Osteocyte (in vitro differentiated cells): ENCODE measurements at places on chromosomes 4 and X. TPM values are rescaled to one million over a fixed set of nuclear protein-coding genes. Genes with fewer than 3 reads are reported as not detected.

DNA sequence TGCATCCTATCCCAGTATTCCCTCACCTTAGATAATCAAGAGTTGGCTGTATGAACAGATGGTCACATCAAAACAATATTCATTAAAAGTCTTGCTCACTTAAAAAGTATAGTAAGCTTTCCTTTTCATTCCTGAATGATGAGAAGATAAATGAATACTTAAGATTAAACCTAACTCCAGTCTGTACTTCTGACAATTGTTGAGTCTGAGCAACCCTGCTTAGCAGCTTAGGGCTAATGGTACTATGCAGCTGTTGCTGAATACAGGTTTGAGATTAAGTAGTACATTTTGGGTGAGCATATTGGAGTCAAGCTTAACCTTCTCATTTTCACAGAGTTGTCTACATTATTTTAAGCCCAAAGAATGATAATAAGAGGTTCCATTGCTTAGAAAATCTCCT lies 121.7 kb upstream of the ETNPPL start:
- no peaks in the 10 kb centered on the region for H3K27me3 ChIP-seq
- peaks cover 41% of the 10 kb centered on the region for H3K4me1 ChIP-seq
- no peak for DNase-seq
- H3K36me3 ChIP-seq: no peaks in the 10 kb centered on the region
- H3K4me3 ChIP-seq: no peak overlapping the region

DNA sequence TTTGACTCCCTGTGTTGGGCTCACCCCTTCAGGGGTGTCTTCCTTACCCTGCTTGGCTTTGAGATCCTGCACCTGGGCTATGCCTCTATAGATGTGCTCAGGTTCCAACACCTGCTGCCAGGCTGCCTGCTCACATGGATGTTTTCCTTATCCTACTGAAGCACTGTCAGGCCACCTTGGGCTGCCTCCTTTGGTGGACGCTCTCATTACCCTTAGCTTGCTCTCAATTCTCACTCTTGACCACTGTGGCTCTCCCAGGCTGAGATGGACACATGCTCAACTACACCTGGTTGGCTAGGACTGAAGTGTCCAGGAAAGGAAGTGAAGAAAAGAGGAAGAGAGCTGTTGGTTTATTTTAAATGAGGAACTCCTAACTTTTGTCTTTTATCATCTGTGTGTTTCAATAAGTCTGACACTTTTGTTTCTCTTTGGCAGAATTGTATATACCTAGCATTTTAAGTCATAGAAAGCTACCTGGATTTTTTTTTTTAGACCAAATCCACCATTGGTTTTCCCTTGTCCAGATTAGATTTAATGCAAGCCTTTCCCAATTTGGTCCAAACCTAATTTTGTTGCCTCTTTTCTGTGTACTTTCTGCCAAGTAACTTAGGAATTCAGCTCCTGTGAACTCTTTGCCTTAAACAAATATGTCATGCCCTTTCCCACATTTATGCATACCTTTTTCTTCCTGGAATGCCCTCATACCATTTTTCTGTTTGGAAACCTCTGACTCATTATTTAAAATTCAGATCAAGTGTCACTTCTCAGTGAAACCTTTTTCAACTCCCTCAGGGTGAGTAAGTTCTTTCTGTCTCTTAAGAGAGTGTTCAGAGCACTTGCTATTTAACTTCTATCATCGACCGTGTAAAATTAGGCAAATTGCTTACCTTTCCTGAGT lies 175.8 kb downstream of the GC start:
- peaks cover 52% of the 10 kb centered on the region for H3K4me1 ChIP-seq
- peak overlapping the region; percentile 73 for H3K27ac ChIP-seq
- no peaks in the 10 kb centered on the region for H3K27me3 ChIP-seq
- peak overlapping the region; percentile 19 for H3K4me3 ChIP-seq
- no peak for DNase-seq

- H3K36me3 ChIP-seq: no peaks in the 10 kb centered on the region
- H3K4me1 ChIP-seq: no peaks in the 10 kb centered on the region
- DNase-seq: no peak
- no peak overlapping the region for H3K27ac ChIP-seq
- H3K27me3 ChIP-seq: peaks cover 15% of the 10 kb centered on the region
Measured at GRCh38 chr4:95386410-95386809, 162.4 kb downstream of the UNC5C start.

NFXL1 gene
- 13.4 and 15.5 TPM in 2 replicates for total RNA-seq

ZFP92 gene
- 0.05 TPM in 2 replicates for total RNA-seq
